IPS-NIHi11 (cell line): ENCODE measurements at places on chromosomes 5 and 9.

- DNase-seq, result no peak
These were observed 366.6 kb downstream of the OSTF1 start for GRCh38 chr9:75454891-75455290.

- no peak for DNase-seq
These were observed 21.0 kb upstream of the TOR1B start for GRCh38 chr9:129781981-129782380.

- no peak for DNase-seq
These were observed 196.9 kb downstream of the VPS13A start for GRCh38 chr9:77374266-77374665.

DNA sequence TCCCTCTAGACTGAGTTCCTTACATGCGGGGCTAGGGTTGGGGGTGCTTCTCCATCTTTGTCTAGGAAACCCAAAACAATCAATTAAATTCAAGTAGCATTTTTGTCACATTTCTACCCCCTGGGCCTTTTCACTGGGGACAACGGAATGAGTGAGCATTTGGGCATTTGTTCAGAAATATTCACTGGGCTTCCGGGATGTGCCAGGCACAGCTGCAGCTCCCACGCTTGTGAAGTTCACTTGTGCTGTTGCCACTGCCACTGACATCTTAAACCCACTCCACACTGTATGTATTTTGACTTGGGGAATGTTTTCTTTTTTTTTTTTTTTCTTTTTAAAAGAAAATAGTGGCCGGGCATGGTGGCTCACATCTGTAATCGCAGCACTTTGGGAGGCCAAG, 31.6 kb downstream of the DUSP1 start:
- DNase-seq, result no peak

GRCh38 chr5:142065273-142065672, 43.3 kb upstream of the NDFIP1 start:
- DNase-seq, result peak; percentile 53

DNA sequence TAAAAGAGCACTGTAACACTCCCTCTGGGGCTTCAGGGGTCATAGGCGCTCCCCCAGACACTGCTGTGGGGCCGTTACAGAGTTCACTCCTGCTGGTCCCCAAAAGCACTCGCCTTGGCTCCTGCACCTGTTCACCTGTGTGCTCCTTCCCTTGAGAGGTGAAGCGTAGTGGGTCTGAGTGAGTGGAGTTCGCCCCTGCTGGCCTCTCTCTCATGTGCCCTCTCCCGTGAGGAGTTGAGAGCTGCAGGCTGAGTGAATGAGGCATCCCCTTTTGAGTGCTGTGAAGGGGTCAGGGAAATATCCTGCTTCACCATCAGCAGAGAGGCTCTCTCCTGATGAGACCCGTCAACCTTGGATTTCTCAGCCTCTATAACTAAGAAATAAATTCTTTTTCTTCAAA, 134.6 kb upstream of the TUT7 start:
- DNase-seq, result peak; percentile 28

- peak; percentile 70 for DNase-seq
These were observed 576.7 kb upstream of the ZNF462 start for GRCh38 chr9:106286249-106286648.

- DNase-seq, result peak; percentile 93
These were observed at the start of gene NPDC1 for GRCh38 chr9:137046088-137046787. NPDC1 (minus strand) TSS chr9:137046177; CDS start chr9:137045989, 188 bp downstream.
